ENCODE measurements at places on chromosomes 3 and 15.

GRCh38 chr3:170897978-170898377 is 10.5 kb downstream of the EIF5A2 start:
- no peak for DNase-seq

GRCh38 chr15:33243393-33243792 is 48.9 kb upstream of the FMN1 start:
- DNase-seq: no peak

DNA sequence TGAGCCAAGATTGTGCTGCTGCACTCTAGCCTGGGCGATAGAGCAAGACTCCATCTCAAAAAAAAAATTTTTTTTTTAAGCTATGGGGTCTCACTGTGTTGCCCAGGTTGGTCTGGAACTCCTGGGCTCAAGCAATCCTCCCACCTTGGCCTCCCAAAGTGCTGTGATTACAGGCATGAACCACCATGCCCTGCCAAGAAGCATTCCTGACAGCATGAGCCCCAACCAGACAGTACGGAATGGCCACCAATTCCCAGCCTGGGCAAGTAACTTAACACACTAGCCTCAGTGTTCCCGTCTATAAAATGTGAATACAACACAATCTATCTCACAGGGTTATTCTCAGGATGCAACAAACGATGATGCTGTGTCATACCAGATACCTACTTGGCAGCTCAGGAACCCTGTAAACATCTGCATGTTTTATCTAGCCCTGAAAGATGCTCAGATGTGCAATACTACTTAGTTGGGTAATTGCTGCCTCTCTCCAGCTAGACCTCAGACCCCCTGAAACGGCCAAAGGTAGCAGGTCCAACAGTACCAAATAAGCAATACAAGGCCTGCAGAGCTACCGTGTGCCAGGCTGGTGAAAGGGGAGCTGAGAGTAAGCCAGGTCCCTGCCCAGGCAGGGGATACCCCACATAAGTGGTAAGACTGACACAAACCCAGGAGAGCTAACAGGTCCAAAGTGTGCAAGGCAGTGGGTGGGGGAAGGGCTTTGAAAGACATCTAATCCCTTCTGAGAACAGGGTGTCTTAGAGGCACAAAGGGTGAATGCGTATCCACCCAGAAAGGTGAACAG is 1.9 kb downstream of the TKT start:
- DNase-seq: no peak

- no peak for DNase-seq
Observed at GRCh38 chr3:10976770-10977169, 15.8 kb upstream of the SLC6A1 start.

DNA sequence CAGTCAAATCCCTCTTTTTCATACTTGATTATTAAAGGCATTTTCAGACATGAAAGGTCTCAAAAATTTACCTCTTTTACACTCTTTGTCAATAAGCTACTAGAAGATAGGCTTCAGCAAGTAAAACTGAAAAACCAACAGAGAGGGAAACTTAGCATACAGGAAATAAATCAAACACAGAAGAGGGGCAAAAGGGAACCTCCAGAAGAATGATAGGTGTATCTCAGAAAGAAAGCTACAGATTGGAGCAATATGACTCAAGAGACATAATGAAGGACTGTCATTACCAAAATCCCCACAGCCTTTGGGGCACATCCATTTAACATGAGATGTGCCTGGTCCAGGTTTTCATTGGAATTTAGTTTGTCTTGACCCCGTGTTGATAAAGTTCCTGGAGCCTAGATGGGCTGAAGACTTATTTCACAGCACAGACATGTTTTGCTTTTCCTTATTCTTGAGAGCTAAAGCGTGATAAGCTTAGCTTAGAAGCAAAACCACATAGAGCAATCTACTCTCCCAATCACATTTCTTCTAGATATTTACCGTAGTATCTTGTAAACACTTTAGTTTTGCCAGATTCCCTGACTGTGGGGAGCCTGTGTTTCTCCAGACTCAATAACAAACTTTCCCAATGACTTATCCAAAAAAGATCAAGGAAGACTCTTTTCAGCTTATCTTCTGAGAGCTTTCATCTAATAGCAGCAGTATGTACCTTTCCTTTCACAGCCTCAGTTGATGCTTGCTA is 11.7 kb downstream of the LRRFIP2 start:
- no peak for DNase-seq

GRCh38 chr3:141409940-141410241 is 41.6 kb downstream of the ZBTB38 start:
- no peak for DNase-seq

- DNase-seq: no peak
Observed at GRCh38 chr15:40328176-40328575, 4.7 kb downstream of the INAFM2 start.

All from stimulated activated CD8-positive, alpha-beta memory T cell treated with anti-CD3 and anti-CD28 coated beads, Interleukin-7, amount 100 ng/mL, for 4 hours (primary cell).